ENCODE measurements at places on chromosomes 2 and 18.

DNA sequence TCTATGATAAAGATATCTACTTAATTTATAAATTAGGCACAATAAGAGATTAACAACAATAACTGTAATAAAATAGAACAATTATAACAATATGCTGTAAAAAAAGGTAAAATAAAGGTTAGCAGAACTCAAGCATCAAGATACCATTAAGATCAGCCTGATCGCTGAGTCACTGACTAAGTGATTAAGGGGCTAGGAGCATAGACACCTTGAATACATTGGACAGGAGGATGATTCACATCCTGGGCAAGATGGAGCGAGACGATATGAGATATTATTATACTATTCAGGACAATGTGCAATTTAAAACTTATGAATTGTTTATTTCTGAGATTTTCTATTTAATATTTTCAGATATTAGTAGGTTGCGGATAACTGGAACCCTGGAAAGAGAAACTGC is 1277.8 kb upstream of the ZEB2 start:
- no peak for DNase-seq

DNA sequence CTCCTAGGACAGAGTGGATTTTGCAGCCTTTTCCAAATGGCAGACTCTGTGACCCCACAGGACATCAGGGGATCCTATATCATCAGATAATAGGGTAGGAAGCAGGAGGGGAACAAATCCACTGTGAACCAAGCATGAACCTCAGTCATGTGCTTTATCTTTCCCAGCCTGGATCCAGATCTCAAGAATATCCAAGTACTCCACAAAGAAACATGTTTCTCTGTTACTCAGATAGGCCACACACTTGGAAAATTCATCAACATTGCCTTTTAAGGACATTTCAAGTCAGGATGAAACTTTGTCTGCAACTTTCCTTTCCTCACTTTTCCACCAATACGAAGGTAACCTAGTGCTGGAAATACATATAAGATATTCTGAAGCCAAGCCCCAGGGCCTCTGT is 85.8 kb downstream of the RDH14 start:
- DNase-seq, result no peak

- no peak for DNase-seq
Observed at GRCh38 chr2:112614201-112614840, 29.9 kb downstream of the CHCHD5 start.

GRCh38 chr18:10923551-10924070 is 225.8 kb downstream of the PIEZO2 start:
- DNase-seq, result no peak

- no peak for DNase-seq
Observed at GRCh38 chr2:5325523-5325922, 366.7 kb upstream of the SOX11 start.

- DNase-seq, result no peak
Observed at GRCh38 chr2:5316001-5316490, 376.1 kb upstream of the SOX11 start.

DNA sequence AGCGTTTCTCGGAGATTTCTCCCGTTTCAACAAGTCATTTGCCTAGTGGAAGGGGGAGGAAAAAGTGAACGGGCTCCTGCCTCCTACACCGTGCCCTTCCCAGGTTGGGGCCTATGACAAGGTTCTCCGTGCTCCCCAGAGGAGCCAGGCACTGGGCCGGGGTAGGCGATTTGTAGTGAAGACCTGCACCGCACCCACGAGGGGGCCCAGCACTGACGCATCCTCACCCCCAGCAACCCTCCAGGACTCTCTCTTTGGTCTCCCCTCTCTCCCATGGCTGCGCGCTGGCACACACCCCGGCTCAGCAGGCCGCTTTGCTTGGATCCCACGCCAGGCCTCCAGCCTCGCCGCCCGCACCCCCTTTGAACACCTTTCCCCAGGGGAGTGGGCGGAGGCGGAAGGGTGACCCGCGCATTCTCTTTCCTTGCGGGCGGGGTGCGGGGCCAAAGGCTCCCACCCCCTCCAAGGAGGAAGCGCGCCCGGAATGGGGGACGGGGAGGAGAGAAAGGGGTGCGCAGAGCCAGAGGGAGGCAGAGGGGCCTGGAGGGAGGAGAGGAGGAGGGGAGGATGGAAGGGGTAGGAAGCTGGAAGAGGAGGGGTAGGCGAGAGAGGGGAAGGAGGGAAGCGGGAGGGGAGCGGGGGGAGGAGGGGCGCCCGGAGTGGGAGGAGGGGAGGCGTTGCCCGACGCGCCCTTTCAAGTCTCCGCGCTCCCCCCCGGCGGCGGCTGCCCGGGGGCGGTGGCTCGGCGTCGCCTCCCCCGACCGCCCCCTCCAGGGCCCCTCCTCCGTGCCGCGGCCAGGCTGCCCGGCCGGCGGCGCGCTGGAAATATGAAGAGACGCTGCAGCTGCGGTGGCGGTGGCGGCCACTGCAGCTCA is at the start of gene APCDD1:
Gene APCDD1, plus strand, starts transcription at position 830 of the 875 bp plus-strand sequence. CDS start 347 bp downstream, outside the sequence.
- DNase-seq, result no peak

Data from fibroblast of the conjunctiva (primary cell).